Brain microvascular endothelial cell (primary cell): ENCODE measurements at places on chromosomes 1 and 21.
A peak's percentile ranks its signal among the peaks of the same experiment; 100 is the strongest.

DNA sequence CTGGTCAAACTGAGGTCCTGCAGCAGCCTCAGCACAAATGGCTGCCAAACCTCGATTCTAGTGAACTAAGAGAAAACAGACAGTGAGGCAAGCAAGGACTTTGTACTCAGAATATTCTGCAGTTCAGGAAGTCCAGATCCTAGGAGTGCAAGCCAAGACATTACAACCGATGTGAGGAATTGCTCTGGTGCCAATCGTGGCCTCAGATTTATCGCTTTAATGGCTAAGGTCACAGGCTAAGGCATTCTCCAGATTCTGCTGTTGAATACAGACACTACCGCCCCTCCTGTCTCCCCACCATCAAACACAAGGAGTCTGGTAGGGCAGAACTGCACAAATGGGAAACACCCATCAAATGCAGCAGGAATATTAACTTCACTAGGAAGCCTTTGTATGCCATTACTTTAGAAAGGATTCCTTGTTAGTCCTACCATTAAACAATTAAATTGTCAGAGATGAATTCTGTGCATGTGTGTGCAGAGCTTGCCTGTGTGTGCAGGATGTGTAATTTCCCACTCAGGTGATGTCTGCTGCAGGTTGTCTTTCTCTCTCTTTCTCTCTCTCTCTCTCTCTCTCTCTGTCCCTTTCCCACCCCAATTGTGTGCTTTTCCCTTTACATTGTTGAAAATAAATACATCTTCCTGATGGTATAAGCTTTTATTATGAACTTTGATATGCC is 9.2 kb upstream of the SERTAD4 start:
- DNase-seq = no peak

GRCh38 chr1:8461351-8462110 is 143.6 kb downstream of the SLC45A1 start:
- DNase-seq = no peak

- DNase-seq = no peak
These were observed 43.0 kb downstream of the NKAIN1 start for GRCh38 chr1:31196685-31197084.

DNA sequence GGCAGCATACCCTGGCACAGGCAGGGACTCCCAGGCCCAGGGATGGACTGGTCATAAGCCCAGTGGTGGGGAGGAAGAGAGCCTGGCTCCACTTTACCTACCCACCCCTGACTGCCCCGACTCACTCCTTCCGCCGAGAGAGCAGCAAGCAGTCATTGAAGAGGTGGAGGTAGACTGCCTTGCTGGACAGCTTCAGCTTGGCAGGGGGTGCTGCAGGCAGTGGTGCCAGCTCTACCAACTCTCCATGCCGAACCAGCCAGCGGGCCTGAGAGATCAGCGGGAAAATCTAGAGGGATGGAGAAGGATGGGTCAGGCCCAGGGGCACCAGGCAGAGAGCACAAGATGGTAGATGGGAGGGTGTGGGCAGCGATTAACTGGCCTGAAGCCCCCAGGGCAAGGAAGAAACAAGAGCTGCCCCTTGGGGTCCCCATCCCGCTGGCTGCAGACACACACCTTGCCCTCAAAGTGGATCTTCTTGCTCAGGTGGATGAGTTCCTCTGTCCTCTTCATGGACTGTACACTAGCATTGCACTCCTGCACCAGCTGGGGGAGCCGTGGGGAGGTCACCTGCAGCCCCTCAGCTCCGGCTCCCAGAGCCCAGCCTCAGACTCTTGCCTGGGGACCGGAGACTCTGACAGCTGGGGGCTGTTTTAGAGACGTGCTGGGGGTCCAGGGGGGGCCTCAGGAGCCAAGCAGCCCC is 7.7 kb downstream of the ARHGEF19 start:
- no peak for DNase-seq

DNA sequence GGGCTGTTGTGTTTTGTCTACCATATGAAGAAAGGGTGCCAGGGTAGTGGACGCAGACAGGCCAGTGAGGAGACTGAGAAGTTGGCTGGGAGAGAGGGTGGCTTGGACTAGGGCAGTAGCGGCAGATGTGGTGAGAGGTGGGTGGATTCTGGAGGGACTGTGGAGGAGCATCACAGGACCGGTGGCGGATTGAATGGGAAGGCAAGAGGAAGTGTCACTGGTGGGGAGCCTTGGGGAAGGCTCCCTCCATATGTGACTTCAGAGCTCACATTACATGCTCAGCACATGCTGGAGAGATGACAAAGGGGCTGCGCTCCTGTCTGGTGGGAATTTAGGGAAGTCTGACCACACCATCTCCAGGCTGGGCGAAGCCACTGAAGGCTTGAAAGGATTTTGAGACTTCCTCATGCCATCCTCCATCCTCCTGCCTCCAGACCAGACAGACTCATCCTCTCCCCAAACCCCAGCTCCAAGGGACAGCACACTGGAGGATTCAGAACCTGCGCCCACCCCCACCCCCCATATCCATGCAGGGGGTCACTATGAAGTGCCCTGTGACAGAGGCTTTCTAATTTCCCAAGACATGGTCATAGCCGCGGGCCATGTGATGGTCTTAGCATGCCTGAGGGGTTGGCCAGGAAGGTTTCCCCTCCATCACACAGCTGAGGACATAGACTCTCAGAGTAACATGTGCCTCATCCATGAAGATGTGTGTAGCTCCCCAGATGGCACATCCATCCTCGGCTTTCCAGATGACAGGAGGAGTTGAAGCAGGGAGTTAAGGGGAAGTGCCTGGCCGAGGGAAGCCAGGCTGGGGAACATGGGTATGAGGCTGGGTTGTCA is 138.8 kb upstream of the WNT4 start:
- no peak for DNase-seq

DNA sequence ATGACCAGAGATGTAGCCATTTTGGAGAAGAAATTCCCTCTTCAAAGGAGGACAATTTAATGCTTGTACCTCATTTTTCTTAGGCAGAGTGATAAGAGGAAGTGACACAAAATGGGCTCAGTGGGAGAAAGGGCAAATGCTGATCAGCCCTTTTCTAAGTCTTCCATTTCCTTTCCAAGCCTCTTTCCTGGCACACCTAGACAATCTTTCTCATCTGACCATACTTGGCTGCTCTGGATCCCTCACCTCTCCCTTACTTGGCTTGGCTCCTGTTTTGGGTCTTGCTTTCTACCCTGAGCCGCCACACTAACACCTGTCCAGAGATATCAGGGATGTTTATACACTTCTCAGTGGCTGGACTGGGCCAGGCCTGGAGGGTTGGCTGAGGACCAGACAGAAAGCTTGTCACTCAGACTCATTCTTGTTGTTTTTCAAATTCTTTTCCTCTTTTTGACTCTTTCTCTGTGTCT is 13.1 kb downstream of the TXNIP start:
- no peak for DNase-seq

DNA sequence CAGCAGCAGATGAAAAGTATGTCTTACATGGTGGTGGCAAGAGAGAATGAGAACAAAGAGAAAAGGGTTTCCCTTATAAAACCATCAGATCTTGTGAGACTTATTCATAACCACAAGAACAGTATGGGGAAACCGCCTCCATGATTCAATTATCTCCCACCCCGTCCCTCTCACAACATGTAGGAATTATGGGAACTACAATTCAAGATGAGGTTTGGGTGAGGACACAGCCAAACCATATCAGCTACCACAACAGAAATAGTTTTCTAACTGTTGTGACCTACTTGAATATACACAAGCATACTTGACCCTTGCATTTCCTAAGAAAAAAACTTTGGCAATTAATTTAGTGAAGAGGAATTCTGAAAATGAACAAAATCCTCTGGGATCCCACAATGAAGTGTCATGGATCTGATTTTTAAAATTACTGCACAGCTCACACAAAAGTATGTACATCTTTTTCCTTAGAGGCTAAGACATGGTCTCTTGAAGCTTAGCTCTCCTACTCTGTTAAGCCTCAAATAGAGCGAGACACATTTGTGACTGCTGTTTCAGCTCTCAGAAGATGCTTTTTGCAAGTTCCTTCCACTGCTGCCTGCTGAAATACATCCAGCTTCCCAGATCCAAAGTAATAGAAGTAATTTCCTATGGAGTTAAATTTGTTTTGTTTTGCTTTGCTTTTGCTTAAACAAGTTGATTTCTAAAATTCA is 265.8 kb downstream of the DPYD start:
- DNase-seq = no peak

DNA sequence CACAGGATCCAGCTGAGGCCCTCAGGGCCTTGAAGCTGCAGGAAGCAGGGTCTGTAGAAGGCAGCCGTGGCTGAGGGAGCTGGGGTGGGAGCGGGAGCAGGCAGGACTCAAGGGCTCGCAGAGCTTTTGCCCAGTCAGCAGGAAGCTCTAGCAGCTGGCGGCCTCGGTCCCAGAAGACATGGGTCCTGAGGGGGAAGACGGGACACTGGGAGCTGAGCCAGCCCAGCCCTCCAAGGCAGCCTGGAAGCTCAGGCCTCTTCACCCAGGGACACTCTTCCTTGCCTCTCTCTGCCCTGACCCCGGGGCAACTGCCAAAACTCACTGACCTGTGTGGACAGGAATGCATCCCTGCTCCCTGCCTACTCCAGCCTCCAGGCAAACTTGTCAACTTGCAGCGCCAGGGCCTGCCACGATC is 8.9 kb downstream of the ADGRB2 start:
- DNase-seq = no peak

DNA sequence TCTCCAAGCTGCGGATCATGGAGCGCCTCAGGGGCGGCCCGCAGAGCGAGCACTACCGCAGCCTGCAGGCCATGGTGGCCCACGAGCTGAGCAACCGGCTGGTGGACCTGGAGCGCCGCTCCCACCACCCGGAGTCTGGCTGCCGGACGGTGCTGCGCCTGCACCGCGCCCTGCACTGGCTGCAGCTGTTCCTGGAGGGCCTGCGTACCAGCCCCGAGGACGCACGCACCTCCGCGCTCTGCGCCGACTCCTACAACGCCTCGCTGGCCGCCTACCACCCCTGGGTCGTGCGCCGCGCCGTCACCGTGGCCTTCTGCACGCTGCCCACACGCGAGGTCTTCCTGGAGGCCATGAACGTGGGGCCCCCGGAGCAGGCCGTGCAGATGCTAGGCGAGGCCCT is 2.7 kb downstream of the CPTP start:
- DNase-seq = no peak

DNA sequence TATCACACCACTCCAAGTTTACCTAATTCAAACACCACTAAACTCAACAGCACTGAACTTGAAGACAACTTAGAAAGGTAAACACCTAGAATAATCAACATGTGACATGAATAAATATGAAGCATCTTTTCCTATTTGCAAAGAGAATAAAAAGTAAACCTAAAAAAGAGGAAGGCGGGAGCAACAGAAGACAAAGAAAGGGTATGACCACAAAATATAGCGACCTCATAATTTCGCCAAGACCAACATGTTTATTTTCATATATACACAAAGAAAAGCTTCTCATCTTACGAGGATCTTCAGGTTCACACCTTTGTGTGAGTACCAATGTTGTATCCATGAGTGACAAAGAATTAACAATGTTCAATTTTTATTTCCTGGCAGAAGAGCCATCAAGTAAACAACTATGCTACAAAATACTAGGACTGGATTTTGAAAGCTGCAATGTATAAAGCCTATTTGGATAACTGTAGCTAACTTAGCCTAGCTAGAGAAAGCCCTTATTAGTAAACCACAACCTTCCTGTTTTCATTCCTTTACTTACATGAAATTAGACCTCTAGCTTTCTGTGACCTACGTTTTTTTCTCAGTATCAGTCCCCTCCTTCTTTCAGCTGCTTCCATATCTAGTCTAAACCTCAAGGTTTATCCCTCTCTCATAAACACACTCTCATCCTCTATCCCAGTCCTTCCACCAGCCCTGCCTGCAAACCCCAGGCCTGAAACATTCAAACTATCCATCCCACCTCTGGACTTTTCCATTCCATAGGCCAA is 21.3 kb upstream of the PHTF1 start:
- no peak for DNase-seq

DNA sequence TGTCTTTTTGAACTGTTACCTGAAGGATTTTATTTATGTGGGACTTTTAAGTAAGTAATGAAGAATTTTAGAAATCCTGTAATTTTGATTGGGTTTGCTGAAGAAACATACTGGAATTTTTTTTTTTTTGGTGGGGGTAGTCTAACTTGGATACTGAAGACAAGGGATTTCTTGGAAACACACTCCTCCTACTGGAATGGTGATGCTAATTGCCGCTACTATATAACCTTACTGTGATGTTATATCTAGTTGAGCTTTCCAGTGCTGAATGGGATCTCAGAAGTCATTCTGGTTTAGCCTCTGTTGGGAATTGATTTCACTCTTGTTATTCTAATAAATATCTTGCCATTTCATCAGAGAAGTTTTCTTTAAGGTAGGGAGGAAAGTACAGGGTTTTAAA is 8.4 kb downstream of the PPP2R5A start:
- DNase-seq = no peak

- DNase-seq = no peak
These were observed 465.2 kb downstream of the AJAP1 start for GRCh38 chr1:5119366-5120234.

- peak; percentile 52 for DNase-seq
These were observed 2.5 kb upstream of the OLFML3 start for GRCh38 chr1:113976609-113977278.

DNA sequence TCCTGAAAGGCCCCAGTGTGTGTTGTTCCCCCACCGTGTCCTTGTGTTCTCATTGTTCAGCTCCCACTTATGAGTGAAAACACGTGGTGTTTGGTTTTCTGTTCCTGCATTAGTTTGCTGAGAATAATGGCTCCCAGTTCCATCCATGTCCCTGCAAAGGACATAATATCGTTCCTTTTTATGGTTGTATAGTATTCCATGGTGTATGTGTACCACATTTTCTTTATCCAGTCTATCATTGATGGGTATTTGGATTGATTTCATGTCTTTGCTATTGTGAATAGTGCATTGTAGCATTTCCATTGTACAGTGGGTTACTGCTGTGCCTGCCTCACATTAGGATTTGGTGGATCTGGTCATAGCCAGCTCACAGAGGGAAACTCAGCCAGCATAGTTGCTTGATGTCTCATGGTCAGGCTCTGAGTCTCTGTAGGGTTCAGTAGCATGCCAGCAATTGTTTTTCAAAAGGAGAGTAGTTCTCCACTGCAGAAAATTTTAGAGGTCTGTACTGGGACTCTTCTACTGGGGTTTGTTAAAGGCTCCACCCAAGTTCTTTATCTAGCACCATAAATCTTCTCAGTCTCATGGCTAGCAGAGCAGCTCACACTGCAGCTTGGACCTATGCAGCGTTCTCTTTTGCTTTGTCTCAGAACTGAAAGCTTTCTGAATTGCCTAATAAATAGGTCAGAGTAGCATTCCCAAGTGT is 41.0 kb downstream of the RUNX3 start:
- DNase-seq = peak; percentile 57
